ENCODE measurements at places on chromosomes 1 and 21.

- no peak for DNase-seq
Observed at GRCh38 chr1:186518395-186518794, 57.5 kb upstream of the PDC start.

DNA sequence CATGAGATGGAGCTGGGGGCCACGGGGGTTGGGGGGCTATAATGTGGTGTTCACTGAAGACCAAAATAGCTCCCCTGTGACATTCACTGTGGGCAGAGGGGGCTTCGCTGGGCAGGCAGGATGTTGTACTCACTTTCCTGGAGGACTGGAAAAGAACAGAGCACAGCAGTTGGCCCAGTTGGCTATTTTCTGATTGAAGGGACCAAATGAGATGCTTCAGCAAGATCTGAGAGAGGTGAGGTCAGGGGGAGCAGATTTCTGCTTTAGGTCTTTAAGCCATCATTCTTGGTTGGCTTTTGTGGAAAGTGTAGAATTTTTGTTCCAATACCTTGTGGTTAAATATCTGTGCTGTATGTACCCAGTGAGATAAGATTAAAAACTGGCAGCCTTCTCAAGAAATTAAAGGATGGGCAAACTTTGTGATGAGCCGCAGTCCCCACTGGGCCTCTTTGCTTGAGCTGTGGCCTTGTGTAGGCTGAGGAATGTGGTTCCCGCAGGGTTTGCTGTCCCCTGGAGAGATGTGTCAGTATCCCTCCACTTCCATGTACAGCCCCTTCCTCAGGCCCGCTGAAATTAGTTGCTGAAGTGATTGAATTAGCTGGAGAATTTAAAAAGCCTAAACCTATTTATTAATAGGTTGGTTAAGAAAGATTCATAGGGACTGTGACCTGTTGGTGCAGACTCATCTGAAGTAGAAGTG lies 80.7 kb downstream of the ATP5PO start:
- DNase-seq: no peak

DNA sequence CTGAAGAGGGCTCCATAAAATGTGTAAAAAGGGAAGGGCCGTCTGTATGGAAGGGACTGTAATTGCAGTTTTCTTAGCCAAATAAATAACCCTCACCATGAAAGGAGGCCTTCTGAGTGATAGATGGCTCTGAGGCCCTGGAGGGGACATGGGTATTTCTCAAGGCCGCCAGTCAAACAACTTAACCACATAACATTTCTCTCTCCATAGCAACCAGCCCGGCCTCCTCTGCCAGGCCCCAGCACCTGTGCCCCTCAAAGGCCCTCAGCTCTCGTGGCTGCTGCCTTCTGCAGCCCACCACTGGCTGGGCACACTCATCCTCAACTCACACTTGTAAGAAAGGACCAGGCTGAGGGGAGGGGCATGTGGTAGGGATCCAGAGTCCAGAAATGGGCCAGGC lies 57.0 kb upstream of the GJB5 start:
- DNase-seq: no peak

DNA sequence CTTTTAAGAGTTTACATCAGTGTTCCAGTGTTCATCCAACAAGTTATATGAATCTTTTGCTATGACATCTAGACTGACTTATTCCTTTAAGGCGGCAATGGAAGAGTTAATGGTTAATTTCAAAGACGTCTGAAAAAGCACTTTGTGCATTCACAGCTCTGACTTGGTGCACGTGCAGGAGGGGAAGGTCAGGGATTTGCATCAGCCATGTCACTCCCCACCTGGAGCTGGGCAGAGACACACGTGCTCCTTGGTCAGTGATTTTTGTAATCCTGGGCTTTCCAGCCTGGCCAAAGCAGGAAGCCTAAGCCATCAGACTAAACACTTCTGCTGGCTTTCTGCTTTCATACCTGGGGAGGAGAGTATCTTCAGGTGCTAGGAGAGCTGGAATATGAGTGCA lies 96.3 kb downstream of the ST3GAL3 start:
- DNase-seq: no peak

GRCh38 chr1:169117599-169117998 lies 11.1 kb downstream of the ATP1B1 start:
- DNase-seq: no peak

- no peak for DNase-seq
Observed at GRCh38 chr21:45875881-45876280, 105.7 kb upstream of the COL6A1 start.

GRCh38 chr1:207844371-207844770 lies 66.6 kb downstream of the CD34 start:
- DNase-seq: no peak

- no peak for DNase-seq
Observed at GRCh38 chr1:56850411-56850810, 4.2 kb upstream of the C8A start.

DNA sequence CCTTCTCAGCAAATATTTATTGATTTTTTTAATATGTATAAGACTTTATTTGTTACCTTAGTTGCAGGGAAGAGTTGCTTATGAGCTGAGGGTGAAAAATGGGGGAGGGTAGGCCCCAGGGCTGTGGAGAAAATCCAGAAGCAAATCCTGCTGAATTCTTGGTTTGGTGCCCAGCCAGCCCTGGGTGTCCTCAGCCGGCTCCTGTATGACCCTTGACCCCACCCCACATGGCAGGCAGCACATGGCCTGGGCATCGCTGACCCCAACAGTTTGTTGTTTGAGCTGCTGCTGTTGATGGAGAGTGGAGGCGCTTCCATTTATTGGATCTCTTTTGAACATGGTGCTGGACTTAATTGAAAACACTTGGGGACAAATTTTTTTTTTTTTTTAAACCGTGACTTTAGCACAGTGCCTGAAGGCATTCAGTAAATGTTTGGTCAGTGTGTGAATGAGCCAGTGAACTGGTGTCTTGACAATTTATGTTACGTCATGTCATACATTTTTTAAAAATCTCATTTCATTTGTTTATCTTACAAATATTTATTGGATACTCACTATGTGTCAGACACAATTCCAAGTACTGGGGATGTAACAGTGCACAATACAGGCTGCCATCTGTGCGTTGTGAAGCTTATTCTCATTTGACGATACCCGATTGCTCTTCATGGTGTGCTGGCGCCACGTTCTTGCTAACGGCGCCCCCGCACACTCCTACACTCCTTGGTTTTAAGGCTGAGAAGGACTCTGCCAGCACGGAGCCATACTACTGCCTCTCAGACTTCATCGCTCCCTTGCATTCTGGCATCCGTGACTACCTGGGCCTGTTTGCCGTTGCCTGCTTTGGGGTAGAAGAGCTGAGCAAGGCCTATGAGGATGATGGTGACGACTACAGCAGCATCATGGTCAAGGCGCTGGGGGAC lies 98.8 kb downstream of the MTR start:
- no peak for DNase-seq

DNA sequence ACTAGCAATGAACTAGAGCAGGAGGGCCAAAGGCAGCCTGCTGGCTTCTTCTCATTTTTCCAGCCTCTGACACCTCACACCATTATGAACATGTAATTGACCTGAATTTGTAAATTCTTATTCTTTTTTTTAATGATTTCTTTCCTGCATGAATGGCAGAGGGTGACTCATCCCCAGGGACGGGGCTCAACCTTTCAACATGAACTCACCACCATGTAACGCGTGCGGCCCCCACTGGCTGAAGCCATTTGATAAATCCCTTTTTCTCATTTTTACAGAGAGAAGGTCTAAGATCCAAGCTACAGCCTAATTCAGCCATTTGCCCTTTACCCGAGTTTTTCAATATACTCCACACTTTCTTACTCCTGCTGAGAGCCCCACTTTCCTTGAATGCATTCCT lies 9.3 kb upstream of the ETS2 start:
- DNase-seq: no peak

All from NCI-H446 (cell line).